CD8-positive, alpha-beta memory T cell (primary cell): ENCODE measurements at places on chromosomes 2 and 18.

GRCh38 chr2:222572264-222572721, 83.6 kb downstream of the FARSB start:
- no peak for DNase-seq

GRCh38 chr2:78546843-78547242, 478.7 kb upstream of the REG3G start:
- no peak for DNase-seq

DNA sequence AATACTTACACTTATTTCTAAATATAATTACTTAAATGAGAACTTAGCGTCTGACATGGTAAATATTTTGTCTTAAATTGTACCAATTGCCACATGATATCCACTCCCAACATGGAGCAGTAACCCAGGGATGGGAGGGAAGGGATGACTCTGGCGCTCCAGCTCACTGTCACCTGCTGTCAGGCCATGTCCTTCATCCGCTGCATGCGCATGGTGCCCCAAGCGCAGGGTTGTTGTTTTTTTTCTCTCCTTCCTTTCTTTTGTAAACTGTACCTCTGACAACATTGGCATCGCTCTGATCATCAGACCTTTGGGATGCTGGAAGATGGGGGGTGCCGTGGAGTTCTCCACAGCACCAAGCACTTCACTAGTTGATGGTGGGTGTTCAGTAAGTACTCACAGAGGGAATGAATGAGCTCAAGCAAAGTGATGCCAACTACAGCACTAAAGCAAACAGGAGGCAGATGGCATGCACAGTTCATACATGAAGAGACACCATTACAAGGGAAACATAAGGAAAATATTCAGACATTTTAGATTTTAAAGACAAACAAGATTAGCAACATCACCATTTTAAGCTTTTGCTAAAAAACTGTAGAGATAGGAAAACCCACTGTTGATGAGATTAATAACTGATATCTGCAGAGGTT, 247.8 kb downstream of the GBX2 start:
- no peak for DNase-seq

- no peak for DNase-seq
Measured at GRCh38 chr2:9638532-9638931, 7.7 kb upstream of the YWHAQ start.

DNA sequence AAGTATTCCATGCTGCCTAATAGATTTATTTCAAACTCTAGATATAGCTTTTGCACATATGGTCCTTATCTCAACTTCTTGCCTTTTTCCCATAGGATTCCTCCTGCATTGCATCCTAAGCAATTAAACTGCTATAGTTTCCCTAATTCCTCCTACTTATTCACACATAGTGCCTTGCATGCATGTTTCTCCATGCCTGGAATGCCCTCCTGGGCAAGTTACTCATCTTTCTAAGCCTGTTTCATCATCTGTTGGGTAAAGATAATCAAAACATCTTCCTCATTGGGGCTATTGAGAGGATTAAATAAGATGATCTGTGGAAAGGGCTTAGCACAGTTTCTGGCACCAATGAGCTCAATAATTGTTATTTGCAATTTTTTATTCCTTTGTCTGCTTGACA, 726.5 kb downstream of the SLC4A3 start:
- DNase-seq, result no peak

GRCh38 chr2:30934066-30934465, 126.8 kb upstream of the CAPN13 start:
- no peak for DNase-seq

GRCh38 chr2:10228611-10229365, 73.9 kb upstream of the HPCAL1 start:
- DNase-seq, result no peak

DNA sequence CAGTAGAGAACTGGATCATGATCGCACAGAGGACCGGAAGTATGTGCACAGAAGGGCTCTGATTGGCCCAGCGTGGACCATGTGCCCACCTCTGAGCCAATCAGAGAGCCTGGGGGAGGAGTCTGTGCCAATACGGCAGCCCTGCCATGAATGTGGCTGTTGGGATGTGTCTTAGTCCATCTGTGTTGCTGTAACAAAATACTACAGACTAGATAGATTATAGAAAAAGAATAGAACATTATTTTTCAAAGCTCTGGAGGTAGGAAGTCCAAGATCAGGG, 132.0 kb downstream of the NDUFA10 start:
- DNase-seq, result no peak

GRCh38 chr18:54151376-54151775, 73.1 kb downstream of the MBD2 start:
- DNase-seq, result no peak

DNA sequence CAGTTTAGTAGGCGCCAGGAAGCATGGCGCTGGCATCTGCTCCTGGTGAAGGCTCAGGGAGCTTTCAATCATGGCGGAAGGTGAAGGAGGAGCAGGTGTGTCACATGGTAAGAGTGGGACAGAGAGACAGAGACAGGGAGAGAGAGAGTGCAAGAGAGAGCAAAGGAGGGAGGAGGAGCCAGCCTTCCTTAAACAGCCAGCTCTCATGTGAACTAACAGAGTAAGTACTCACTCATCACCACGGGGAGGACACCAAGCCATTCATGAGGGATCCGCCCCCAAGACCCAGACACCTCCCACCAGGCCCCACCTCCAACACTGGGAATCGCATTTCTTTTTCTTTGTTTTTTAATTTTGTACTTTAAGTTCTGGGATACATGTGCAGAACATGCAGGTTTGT, 40.8 kb upstream of the CLASP1 start:
- no peak for DNase-seq

GRCh38 chr18:74577019-74577418, 20.7 kb upstream of the ZNF407 start:
- no peak for DNase-seq

GRCh38 chr2:158586491-158586890, 129.7 kb downstream of the PKP4 start:
- DNase-seq, result no peak

DNA sequence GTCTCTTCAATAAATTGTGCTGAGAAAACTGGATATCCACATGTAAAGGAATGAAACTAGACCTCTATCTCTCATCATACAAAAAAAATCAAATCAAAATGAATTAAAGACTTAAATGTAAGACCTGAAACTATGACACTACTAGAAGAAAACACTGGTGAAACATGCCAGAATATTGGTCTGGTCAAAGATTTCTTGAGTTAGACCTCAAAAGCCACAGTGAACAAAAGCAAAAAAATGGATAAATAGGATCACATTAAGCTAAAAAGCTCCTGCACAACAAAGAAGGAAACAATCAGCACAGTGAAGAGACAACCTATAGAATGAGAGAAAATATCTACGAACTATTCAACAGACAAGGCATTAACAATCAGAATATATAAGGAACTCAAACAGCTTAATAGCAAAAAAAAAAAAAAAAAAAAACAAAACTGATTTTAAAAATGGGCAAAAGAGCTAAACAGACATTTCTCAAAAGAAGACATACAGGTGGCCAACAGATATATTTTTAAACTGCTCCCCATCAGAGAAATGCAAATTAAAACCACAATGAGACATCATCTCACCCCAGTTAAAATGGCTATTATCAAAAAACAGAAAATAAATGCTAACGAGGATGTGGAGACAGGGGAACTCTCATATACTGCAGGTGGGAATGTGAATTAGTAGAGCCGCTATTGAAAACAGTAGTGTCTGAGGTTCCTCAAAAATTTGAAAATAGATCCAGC, 66.3 kb downstream of the NCKAP1 start:
- DNase-seq, result no peak

- no peak for DNase-seq
Measured at GRCh38 chr2:38723173-38723572, 28.0 kb downstream of the SRSF7 start.

DNA sequence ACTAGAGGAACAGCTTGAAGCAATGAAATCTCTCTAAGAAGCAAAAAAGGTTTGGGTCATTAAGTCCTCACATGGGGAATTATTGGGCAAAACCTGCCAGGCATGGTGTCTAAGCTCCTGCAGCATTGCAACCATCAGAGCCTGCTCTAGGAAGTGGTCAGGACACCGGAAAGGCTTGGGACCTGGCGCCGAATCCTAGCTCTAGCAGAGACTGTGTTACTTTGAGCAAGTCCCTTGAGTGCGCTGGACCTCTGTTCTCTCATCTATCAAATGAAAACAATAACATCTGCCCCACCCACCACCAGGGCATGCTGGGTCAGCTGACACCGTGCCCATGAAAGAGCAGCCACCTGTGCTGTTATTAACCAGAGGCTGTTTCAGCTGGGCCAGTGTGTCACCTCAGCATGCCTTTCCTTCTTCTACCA, 6.3 kb downstream of the TMEM127 start:
- DNase-seq, result no peak

GRCh38 chr2:43241558-43241957, 15.2 kb upstream of the ZFP36L2 start:
- DNase-seq, result no peak

DNA sequence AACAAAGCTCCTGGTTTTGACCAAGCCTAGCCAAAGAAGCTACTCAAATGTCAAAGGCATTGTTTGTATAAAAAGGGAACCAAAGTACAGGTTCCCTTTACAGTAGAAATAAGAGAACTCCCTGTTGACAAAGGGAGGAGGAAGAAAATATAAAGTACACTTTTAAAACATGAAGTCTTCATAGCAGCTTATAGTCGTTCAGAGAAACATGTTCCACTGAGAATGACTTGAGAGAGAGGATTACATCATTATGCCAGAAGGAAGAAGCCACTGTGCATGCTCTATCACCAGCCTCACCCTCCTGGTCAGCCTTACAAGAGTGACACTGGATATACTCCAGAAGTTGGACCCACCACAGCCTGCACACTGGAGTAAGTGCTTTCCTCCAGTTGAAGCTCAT, 2.5 kb upstream of the DHRS9 start:
- no peak for DNase-seq

- DNase-seq, result no peak
Measured at GRCh38 chr2:156309917-156310316, 22.6 kb downstream of the NR4A2 start.

- DNase-seq, result no peak
Measured at GRCh38 chr2:71815701-71816474, 331.8 kb downstream of the CYP26B1 start.

DNA sequence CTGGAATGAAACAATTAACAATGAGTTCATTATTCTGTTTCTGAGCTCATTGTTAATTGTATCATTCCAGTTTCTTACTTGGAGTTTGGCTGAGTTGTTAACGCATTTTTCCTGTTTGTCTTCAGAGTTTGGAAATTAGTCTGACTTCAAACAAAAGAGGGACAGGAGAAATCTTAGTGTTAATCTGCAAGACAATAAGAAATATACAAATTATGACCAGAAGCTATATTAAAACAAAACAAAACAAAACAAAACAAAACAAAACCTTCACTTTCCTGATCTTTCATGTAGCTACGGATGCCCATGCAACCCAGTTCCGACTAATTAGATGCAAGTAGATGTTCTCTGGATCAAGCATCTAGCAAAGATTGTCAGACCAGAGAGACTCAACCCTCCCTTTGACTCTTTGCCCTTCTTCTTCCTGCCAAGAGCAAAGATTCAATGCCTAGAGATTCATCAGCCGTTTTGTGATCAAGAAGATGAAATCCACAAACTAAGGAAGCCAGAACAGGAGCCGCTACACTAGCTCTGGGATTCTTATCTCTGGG, 686.2 kb upstream of the FSHR start:
- DNase-seq, result no peak

GRCh38 chr2:55826246-55826645, 97.3 kb downstream of the EFEMP1 start:
- DNase-seq, result no peak

DNA sequence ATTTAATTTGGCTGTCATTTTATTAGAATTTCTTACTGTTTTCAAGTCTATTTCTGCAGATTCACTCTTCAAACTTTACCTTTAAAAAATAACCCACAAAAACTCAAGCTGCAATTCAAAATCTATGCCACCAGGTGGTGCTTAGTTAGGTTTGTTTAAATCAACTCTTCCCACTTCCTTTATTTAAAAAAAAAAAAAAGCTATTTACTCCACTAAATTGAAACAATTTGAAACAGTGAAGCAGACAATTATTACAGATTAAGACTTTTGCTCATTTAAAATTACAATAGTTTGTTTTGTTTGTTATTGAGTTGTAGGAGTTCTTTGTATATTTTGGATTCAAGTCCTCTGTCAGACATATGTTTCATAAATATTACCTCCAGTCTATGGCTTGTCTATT, 300.0 kb downstream of the PDE11A start:
- DNase-seq, result no peak

- no peak for DNase-seq
Measured at GRCh38 chr2:159695795-159696448, 16.4 kb upstream of the MARCHF7 start.
